ENCODE measurements at places on chromosomes 11 and 22. TPM values are rescaled to one million over a fixed set of nuclear protein-coding genes. Genes with fewer than 3 reads are reported as not detected.

Gene SEPTIN3
- total RNA-seq = not detected

Gene IGSF9B
- total RNA-seq = 1.1 TPM

Gene ASRGL1
- 57.8 TPM for total RNA-seq

Gene HPX
- total RNA-seq = 10.1 TPM

Gene SCT
- not detected for total RNA-seq

Gene RPLP2
- 261 TPM for total RNA-seq

Gene DBX1
- not detected for total RNA-seq

Gene SUSD2
- total RNA-seq = 332 TPM

Gene P2RY2
- total RNA-seq = 6.6 TPM

Gene TMPRSS4
- 85.3 TPM for total RNA-seq

Gene FGF3
- total RNA-seq = not detected

Gene CRKL
- 58.6 TPM for total RNA-seq

GRCh38 chr11:44711787-44712608 is 14.8 kb upstream of the TSPAN18 start:
- H3K36me3 ChIP-seq = no peaks in the 10 kb centered on the region
- DNase-seq = no peak
- no peaks in the 10 kb centered on the region for H3K27me3 ChIP-seq
- H3K4me1 ChIP-seq = no peaks in the 10 kb centered on the region

- H3K4me1 ChIP-seq = no peaks in the 10 kb centered on the region
- H3K36me3 ChIP-seq = no peaks in the 10 kb centered on the region
- no peak overlapping the region for H3K4me3 ChIP-seq
- no peak overlapping the region for H3K27ac ChIP-seq
Measured at GRCh38 chr11:125141686-125142535, 22.6 kb upstream of the PKNOX2 start.

GRCh38 chr11:16799221-16799620 is 60.8 kb downstream of the C11orf58 start:
- no peak overlapping the region for H3K4me3 ChIP-seq
- no peaks in the 10 kb centered on the region for H3K36me3 ChIP-seq
- no peaks in the 10 kb centered on the region for H3K4me1 ChIP-seq
- no peak for DNase-seq
- H3K27me3 ChIP-seq = no peaks in the 10 kb centered on the region
- no peak overlapping the region for H3K27ac ChIP-seq

GRCh38 chr11:68455485-68455884 is 5.1 kb upstream of the PPP6R3 start:
- DNase-seq = peak; percentile 44
- no peaks in the 10 kb centered on the region for H3K36me3 ChIP-seq
- no peak overlapping the region for H3K4me3 ChIP-seq
- H3K4me1 ChIP-seq = no peaks in the 10 kb centered on the region

- H3K4me3 ChIP-seq = peak within 1 kb of the TSS; percentile 54
- no peaks in the 10 kb centered on the region for H3K4me1 ChIP-seq
Measured at GRCh38 chr11:101129203-101129943, at the start of gene PGR. PGR (minus strand) TSS chr11:101129813; CDS start chr11:101129070, 743 bp downstream.

DNA sequence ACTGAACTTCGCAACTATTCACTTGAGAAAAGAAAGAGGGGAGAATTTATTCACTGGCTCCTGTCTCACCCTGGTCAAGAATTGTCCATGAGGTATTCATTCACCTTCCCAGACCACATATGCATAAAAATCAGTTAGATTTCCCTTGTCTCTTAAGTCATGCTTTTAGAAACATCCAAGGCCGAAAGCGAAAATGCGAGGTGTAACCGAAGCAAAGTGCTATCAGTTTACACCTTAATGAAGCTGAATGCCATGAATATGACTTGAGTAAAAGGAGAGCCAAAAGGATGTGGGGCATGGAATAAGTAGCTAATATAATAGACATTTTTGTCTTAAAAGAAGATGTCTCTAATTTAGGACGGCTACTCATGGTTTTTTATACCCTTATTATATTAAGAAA is 965.6 kb upstream of the CHORDC1 start:
- no peaks in the 10 kb centered on the region for H3K36me3 ChIP-seq
- no peak overlapping the region for H3K27ac ChIP-seq
- no peak overlapping the region for H3K4me3 ChIP-seq
- no peaks in the 10 kb centered on the region for H3K27me3 ChIP-seq
- no peaks in the 10 kb centered on the region for H3K4me1 ChIP-seq
- DNase-seq = no peak

DNA sequence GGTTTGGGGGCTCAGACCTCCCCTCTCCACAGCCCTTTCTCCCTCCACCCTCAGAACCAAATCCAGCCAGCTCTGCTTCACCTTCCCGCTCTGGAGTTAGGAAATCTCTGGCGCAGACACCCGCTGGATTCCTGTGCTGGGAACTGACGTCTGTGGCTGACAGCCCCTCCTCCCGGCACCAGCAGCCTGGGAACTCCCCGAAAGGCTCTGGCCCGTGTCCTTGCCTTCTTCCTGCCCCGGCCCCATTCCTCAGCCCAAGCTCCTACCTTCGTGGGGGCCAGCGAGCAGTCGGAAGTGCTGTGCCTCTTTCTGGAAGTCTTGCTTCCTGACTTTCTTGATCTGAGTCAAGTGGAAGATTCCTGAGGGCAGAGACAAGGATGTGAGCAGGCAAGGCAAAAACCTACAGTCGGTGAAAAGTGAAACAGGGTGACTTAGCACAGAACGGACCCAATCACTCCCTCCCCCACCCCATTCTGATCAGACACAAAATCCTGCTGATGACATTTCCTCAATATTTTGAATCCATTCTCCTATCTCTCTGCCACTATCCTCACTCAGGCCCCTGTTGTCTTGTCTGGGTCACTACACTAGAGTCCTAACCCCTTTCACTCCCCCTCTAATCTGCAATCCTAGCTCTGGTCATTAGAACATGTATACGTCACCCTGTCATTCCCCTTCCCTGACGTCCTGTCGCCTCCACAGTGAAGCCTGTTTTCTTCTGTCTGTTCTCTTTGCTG is 34.1 kb downstream of the CHRDL2 start:
- H3K27me3 ChIP-seq = no peaks in the 10 kb centered on the region
- no peak overlapping the region for H3K4me3 ChIP-seq
- no peaks in the 10 kb centered on the region for H3K4me1 ChIP-seq

DNA sequence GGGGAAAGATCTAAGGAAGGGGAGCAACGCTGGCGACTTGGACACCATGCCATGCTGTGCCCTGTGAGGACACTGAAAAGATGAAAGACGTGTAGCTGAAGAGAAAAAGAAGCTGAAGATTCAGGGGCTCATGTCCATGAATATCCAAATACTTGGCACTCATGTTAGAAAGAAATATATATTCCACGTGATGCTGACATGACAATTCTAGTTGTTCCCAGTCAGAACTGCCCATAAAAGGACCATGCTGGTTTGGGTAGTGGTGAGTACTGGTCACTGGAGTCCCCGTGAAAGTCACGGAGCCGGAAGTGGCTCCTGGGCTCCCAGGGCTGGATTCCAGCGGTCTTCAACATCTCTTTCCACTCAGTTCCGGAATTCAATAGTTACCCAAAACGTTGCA is 9.9 kb downstream of the MS4A15 start:
- H3K4me3 ChIP-seq = no peak overlapping the region
- no peaks in the 10 kb centered on the region for H3K27me3 ChIP-seq
- no peaks in the 10 kb centered on the region for H3K4me1 ChIP-seq
- no peaks in the 10 kb centered on the region for H3K36me3 ChIP-seq
- no peak overlapping the region for H3K27ac ChIP-seq

GRCh38 chr11:70594031-70594430 is 195.7 kb downstream of the CTTN start:
- no peaks in the 10 kb centered on the region for H3K27me3 ChIP-seq
- no peaks in the 10 kb centered on the region for H3K36me3 ChIP-seq
- H3K4me3 ChIP-seq = no peak overlapping the region
- no peaks in the 10 kb centered on the region for H3K4me1 ChIP-seq
- DNase-seq = no peak

GRCh38 chr22:23218053-23218866 is 38.0 kb downstream of the BCR start:
- no peaks in the 10 kb centered on the region for H3K27me3 ChIP-seq
- no peak overlapping the region for H3K27ac ChIP-seq
- peaks cover 23% of the 10 kb centered on the region for H3K4me1 ChIP-seq
- H3K36me3 ChIP-seq = no peaks in the 10 kb centered on the region
- no peak for DNase-seq
- H3K4me3 ChIP-seq = no peak overlapping the region

GRCh38 chr22:37794376-37794775 is 13.4 kb upstream of the GCAT start:
- no peaks in the 10 kb centered on the region for H3K36me3 ChIP-seq
- H3K4me3 ChIP-seq = no peak overlapping the region
- H3K27ac ChIP-seq = no peak overlapping the region

DNA sequence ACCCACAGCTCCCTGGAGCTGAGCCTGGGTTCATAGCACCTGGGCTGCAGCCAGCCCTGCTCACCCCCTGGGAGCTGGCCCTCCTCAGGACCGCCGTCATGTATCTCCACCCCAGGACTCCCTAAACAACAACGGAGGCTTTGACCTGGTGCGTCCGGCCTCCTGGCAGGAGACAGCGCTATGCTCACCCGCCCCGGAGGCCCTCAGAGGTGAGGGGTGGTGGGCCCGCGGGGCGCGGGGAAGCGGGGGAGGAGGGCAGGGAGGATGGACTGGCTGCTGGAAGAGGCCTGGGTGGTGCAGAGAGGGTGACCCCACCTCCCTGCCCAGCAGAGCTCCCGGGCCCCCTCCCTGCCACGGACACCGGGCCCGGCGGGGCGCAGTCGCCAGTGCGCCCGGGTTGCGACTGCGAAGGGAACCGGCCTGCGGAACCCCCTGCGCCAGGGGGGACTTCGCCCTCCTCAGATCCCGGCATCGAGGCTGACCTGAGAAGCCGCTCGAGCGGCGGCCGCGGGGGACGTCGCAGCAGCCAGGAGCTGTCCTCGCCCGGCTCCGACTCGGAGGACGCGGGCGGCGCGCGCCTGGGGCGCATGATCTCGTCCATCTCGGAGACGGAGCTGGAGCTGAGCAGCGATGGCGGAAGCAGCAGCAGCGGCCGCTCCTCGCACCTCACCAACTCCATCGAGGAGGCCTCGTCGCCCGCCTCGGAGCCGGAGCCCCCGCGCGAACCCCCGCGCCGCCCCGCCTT is 3.1 kb downstream of the MAPK8IP2 start:
- H3K4me1 ChIP-seq = no peaks in the 10 kb centered on the region
- no peak for DNase-seq
- no peak overlapping the region for H3K4me3 ChIP-seq

- H3K36me3 ChIP-seq = no peaks in the 10 kb centered on the region
- H3K4me3 ChIP-seq = no peak overlapping the region
- no peak overlapping the region for H3K27ac ChIP-seq
Measured at GRCh38 chr22:25061605-25062376, 109.3 kb downstream of the KIAA1671 start.

- no peak overlapping the region for H3K27ac ChIP-seq
- no peak for DNase-seq
- H3K4me1 ChIP-seq = no peaks in the 10 kb centered on the region
- H3K27me3 ChIP-seq = no peaks in the 10 kb centered on the region
Measured at GRCh38 chr11:133901316-133901715, 55.5 kb downstream of the IGSF9B start.

DNA sequence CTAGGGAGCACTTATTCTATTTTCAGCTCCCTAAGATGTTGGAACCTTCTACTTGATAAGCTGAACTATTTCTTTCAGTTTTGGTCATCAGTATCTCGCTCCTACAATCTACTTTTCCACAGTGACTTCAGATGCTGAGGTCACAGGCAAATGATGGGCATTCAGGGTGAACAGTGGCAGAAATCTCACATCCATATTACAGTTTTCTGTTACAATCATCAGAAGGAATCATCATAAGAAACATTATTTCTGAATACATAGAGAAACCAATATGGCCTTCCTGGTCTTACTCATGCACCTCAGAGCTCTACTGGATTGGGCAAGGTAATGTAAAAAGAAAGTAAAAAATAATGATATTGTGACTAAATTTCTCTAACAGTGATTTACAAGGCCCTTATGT is 39.4 kb upstream of the DDI1 start:
- H3K27me3 ChIP-seq = no peaks in the 10 kb centered on the region
- H3K36me3 ChIP-seq = no peaks in the 10 kb centered on the region
- H3K4me3 ChIP-seq = no peak overlapping the region
- DNase-seq = no peak
- no peaks in the 10 kb centered on the region for H3K4me1 ChIP-seq

GRCh38 chr11:79021601-79022000 is 419.2 kb downstream of the TENM4 start:
- H3K27me3 ChIP-seq = no peaks in the 10 kb centered on the region
- H3K27ac ChIP-seq = no peak overlapping the region
- no peak for DNase-seq
- no peaks in the 10 kb centered on the region for H3K4me1 ChIP-seq

GRCh38 chr11:117090111-117090706 is 8.0 kb downstream of the SIK3 start:
- H3K27ac ChIP-seq = no peak overlapping the region
- no peaks in the 10 kb centered on the region for H3K27me3 ChIP-seq
- peaks cover 16% of the 10 kb centered on the region for H3K4me1 ChIP-seq
- no peak overlapping the region for H3K4me3 ChIP-seq
- H3K36me3 ChIP-seq = no peaks in the 10 kb centered on the region

GRCh38 chr22:28604966-28605761 is 74.5 kb downstream of the TTC28 start:
- H3K27me3 ChIP-seq = no peaks in the 10 kb centered on the region
- no peak overlapping the region for H3K27ac ChIP-seq
- no peak overlapping the region for H3K4me3 ChIP-seq
- no peaks in the 10 kb centered on the region for H3K36me3 ChIP-seq

DNA sequence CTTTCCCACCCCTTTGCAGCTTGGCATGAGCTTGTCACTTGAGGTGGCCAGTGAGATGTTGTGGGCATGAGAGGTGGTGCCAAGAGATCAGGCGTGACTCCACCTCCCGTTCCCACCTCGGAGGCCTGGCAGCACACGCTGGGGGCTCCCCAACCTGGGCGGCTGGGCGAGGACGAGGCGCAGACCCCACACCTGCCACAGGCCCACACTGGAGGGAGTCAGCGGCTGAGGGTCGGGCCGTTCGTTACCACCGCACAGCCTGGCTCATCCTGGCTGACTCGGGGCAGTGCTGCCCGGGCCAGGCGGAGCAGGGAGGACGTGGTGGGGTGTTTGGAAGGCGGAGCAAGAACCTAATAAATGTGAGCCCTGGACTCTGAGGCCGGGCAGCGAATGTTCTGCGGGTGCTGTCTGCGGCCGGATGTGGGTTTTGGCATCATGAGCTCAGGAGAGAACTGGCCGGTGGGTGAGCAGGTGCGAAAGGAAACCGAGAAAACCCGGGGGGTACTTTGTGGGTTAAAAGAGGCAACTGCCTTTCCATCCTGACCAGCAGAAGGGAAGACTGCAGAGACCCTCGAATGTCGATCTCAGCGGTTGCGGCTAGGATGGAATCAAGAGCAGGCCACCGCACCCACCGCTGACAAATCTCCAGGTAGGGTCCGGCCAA is 10.2 kb upstream of the IFITM3 start:
- peak overlapping the region; percentile 56 for H3K27ac ChIP-seq
- H3K27me3 ChIP-seq = no peaks in the 10 kb centered on the region
- no peaks in the 10 kb centered on the region for H3K4me1 ChIP-seq
- H3K4me3 ChIP-seq = no peak overlapping the region
- H3K36me3 ChIP-seq = no peaks in the 10 kb centered on the region

- no peak overlapping the region for H3K27ac ChIP-seq
- no peak overlapping the region for H3K4me3 ChIP-seq
- no peaks in the 10 kb centered on the region for H3K36me3 ChIP-seq
- H3K4me1 ChIP-seq = no peaks in the 10 kb centered on the region
Measured at GRCh38 chr11:109026891-109027489, 362.1 kb downstream of the DDX10 start.

All from Peyer's patch (tissue), 4 donors.